ENCODE measurements at places on chromosomes 2 and 18. TPM values are rescaled to one million over a fixed set of nuclear protein-coding genes. Genes with fewer than 3 reads are reported as not detected.
A peak's percentile ranks its signal among the peaks of the same experiment; 100 is the strongest.

The SF3B6 gene
- polyA plus RNA-seq = 77.9 TPM

DNA sequence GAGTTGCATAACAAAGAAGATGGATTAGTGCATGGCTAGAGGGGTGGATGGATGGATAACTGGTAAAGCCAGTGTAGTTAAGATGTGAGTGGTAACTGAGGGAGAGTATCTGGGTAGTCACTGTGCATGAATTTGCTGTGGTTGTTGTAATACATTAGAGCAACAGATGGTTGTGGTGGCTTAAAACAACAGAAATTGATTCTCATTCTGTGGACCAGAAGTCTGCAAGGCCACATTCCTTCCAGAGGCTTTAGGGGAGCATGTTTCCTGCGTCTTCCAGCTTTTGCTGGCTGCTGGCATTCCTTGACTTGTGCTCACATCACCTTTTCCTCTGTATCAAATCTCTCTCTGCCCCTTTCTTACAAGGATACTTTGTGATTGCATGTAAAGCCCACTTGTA lies 155.4 kb downstream of the ASB1 start:
- DNase-seq = peak; percentile 36

GRCh38 chr2:132268977-132269523 lies 107.3 kb upstream of the ANKRD30BL start:
- DNase-seq = no peak

DNA sequence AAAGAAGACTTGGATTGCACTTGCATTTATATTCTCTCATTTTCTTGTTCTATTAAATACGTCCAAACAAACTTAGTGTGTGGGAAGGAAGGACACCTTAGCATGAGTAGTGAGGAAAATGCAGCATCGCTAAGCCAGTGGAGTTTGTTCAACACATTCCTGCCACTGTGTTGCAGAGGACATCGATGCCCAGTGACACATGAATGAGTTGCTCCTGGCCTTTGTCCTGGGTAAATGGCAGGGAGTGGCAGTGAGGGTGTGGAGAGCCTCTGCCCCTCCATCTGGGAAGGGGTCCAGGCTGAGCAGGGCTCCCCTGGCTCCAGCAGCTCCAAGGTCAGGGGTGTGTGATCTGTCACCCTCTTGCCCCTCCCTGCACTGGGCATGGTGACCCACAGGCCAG lies 75.9 kb downstream of the CABLES1 start:
- no peak for DNase-seq

The ABCB6 gene
- 40.4 TPM for polyA plus RNA-seq

Measured in muscle of back (tissue), 13 donors.